Astrocyte of the spinal cord (primary cell): ENCODE measurements at places on chromosomes 6 and 20.

DNA sequence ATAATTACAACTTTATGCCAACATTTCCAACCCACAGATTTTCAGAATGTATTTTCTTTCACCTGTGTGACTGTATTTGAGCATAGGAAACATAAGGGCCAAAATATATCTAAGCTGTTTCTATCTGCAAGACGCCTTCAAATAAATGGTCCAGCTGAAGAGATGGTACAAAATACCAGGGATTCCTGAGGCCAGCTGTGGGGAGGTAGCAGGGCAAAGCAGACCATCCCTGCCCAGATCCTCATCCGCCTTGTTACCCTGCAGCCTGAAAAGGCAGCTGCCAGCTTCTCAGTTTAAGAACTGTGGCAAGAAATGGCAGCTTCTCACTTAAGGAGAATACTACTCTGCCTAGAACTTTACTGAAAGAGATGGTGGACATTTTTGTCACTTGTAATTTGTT, 143.3 kb downstream of the KHDC1L start:
- DNase-seq, result no peak

GRCh38 chr6:110589865-110590513, 113.6 kb upstream of the SLC22A16 start:
- no peak for DNase-seq

GRCh38 chr20:31522731-31523130, 8.5 kb downstream of the HM13 start:
- DNase-seq, result no peak

GRCh38 chr6:30725713-30726505, 5.8 kb downstream of the TUBB start:
- DNase-seq, result peak; percentile 55

GRCh38 chr6:50816115-50816675, 2.5 kb upstream of the TFAP2B start:
- DNase-seq, result peak; percentile 70

- DNase-seq, result peak; percentile 49
Measured at GRCh38 chr6:139881728-139882211, 507.3 kb upstream of the CITED2 start.

DNA sequence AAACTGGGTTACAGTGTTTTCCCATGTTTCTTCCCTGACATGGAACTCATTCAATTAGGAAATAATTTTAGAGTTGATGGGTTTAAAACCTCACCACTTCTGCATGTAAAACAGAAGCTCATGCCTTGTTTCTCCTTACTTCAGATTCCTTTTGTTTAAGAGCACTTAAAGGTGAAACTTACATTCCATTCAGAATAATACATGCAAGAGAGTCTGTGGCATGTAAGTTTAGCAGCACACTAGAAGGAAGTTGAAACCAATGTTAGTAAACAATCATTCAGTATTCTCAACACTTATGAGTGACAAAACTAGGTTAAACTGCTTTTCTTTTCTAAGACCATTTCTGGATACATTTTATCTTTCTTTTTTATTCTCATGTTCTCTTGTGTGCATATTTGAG, 495.6 kb upstream of the PTCHD4 start:
- no peak for DNase-seq

- DNase-seq, result no peak
Measured at GRCh38 chr20:13271098-13271497, 50.0 kb downstream of the ISM1 start.

DNA sequence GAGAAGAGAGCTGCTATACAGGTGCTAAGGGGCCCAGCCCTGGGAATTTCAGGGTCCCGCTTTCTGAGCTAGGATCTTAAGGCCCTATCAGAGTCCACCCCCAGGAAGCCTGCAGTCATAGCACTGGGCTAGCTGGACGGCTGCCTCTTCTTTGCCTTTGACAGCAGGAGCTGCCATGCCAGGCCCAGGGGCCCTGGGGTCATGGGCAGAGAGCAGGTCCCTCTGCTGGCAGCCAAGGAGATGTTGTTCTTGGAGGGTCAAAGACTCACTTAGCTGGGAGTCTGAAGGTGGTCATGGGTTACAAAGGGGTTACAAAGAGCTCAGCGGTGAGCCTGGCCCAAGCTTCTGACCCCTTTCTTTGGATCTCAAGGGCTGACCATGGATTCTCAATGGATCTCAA, 52.7 kb downstream of the RPP21 start:
- no peak for DNase-seq

GRCh38 chr6:20876036-20876435, 341.8 kb downstream of the CDKAL1 start:
- DNase-seq, result peak; percentile 89

GRCh38 chr6:155883741-155884140, 428.1 kb upstream of the NOX3 start:
- peak; percentile 64 for DNase-seq

DNA sequence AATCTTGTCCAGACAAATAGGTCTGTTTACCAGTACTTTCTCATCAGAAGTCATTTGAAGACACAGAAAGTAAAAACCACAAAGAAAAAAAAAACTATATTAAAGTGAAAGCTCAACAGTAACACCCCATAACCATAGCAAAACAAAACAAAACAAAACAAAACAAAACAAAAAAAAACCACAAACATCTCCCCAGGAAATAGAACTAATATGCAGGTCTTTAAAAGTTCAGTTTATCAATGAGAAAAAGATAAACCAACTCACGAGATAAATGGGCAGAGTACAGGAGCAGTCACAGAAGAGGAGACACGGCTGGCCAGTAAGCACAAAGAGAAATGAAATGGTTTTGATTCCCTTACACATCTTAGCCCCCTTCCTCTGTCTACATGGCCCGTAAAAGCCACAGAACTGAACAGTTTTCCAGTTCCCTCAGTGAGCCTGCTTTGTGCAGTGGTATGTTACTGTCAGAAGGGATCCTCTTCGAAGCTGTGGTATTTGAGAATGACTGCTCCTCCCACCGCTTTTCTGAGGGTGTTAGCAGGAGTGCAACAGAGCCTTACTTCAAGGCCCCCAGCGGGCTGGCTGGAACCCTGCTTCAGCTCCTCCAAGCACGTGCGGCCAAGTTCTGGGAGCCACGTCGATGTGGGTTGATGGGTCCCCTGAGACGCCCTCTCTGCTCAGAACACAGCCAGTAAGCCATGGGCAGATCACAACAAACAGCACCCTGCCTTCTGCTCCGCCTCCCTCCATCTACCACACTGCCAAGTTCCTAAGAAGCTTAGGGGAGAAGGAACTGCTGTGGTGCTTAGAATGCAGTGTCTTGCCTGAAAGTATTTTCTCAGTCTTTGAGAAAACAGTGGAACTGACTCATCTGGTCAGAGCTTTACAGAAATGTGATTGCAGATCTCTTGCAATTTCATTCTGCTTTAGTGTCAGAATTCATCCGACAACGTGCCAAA, 14.0 kb downstream of the UST start:
- peak; percentile 94 for DNase-seq

DNA sequence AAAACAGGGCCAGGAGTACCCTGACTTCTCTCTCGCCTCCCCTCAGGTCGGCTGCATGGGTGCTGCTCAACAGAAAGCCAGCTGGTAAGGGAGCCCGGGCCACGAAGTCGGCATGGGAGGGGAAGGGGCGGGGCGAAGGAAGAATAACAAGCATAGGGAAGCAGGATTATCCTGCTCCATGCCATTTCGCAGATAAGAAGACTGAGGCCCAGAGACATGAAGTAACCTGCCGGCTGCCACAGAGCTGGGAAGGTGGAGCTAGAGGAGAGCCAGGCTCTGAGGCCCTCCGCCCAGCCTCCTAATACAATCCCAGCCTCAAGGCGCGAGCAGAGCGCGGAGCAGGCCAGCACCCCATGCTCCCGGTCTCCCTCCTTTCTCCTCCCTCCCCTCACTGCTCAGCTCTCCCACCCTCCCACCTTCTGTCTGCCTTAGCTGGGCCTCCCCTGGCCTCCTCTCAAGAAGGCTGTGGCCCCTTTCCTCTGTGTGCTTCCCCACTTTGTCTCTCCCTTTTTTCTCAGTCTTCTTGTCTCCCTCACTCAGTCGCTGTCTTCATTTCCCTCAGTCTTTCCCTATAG, 13.2 kb upstream of the HMGA1 start:
- DNase-seq, result no peak

- DNase-seq, result no peak
Measured at GRCh38 chr6:119334535-119335264, 14.9 kb downstream of the MAN1A1 start.

- no peak for DNase-seq
Measured at GRCh38 chr6:38845931-38846330, 130.8 kb downstream of the DNAH8 start.

DNA sequence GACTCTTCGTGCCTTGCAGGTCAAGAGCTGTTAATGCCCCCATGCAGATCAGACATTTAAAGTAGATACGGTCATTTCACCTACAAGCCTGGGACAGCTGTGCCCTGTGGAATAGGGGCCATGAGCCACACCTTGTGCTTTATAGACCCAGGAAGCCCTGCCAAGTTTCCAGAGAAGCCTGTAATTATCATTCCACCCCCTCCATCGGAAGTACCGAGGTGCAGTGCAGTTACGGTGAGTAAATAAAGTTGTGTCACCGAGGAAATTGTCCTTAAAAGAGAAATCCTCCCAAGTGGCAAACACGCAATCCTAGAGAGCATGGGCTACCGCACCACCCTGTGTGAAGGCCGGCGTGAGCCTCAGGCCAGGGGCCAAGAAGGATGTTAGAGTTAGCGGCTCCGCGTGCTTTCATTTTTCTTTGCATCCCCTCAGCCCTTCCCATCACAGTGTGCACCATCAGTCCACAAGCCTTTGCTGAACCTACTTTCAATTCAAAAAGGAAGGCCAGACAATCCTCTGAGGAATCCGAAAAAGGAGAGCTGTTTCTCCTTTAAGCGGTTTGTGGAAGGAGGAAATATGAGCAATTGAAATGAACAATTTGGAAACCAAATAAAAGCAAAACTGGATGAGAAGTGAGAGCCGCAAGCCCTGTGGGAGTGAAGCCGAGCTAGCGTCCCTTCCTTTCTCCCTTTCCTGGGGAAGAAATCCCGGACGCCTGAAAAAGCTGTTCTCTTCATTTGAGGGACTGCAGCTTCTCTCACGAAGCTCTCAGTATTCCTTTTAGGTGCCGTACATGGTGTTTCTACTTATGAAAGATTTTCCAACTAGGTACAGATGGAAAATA, 183.3 kb upstream of the PDE10A start:
- no peak for DNase-seq

DNA sequence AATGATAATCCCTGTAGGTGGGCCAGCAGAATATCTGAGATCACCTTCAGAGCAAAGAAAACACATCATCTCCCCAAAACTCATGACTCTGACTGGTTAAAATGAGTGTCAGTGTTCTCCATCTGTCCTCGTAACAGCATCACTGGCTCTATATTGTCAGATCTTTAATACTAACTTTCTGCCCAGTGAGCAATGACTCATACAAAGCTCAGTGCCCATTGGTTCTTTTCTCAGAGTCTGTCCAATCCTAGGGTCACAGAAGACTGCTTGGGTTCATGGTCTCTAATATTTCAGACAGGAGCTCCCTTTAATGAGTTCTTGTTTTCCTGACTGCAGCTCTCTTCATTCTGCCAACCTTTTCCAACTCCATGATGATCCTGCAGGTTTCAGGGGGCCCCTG, 36.4 kb downstream of the HLA-DPB1 start:
- peak; percentile 49 for DNase-seq

DNA sequence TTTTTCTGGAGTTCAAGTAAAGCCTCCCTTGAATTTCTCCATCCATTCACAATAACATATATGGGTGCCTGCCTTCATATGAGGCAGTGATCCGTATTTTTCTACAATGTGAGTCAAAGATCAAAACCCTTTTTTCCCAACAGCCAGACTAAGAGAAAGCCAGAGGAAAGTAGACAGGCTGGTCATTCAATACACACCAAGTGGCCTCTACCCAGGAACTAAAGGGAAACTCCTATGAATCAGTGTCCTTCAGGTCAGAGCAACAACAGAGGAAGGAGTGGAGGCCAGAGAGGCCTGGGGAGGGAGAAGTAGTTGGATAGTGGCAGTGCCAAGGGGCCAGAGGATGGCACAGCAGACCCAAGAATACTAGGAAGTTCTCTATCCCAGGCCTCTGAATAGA, 23.8 kb downstream of the SIM1 start:
- no peak for DNase-seq

DNA sequence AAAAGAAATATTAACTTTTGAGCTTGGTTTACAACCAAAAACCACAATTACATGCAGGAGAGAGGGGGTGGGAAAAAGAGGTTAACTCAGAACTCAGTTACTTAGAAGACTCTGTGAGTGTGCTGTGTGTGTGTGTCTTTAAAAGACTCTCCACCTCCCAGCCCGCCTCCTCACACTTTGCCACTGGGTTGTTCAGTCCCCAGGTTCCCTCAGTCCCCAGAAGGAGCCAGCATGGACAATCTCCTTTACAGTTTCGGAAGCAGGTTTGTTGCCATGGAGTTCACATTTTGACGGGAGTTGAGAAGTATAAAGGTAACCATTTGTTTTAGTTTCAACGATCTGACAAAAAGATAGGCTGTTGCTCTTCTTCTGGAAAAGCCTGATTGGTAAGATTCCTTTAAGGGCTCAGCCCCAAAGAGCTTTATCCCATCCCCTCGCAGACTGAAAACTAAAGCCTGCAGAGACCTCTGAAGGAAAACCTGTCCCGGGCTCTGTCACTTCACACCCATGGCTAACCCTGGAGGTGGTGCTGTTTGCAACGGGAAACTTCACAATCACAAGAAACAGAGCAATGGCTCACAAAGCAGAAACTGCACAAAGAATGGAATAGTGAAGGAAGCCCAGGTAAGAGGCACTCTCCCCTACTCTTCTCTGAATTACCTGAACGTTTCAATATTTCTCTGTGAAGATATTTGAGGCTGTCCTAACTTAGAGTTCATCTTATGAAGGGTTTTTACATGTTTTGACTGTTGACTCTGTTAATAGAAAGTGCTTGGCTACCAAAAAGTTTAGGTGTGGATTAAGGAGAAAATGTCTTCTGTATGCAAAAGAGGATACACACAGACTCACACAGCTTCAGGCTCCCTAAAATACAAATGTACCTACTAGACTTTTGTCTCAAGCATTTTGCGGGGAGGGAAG, at the start of gene SPTLC3:
TSS of gene SPTLC3 (plus strand) at position 212 of the 921 bp plus-strand sequence. CDS start at position 508, 296 bp downstream.
- peak; percentile 66 for DNase-seq

- no peak for DNase-seq
Measured at GRCh38 chr20:62331347-62331746, 28.6 kb downstream of the ADRM1 start.

- no peak for DNase-seq
Measured at GRCh38 chr20:36726168-36726567, 19.7 kb downstream of the NDRG3 start.

DNA sequence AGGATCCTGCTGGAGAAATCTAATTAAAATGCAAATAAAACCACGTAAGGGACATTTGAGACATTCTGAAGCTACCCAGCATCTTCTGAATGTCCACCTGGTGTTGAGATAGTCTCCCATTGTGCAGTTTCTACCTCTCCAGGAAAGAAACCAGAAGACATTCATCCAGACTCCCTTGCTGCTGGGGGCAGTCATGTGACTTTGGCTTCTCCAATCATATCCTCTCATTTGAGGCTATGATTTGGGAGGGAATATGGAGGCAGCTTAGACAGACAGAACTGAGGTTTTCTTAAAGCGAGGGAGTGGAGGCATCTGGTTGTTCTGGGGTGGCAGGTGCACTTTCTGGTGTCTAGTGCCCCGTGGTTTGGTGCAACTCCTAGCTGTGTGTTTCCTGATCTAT, 315.2 kb upstream of the SULF2 start:
- DNase-seq, result no peak

DNA sequence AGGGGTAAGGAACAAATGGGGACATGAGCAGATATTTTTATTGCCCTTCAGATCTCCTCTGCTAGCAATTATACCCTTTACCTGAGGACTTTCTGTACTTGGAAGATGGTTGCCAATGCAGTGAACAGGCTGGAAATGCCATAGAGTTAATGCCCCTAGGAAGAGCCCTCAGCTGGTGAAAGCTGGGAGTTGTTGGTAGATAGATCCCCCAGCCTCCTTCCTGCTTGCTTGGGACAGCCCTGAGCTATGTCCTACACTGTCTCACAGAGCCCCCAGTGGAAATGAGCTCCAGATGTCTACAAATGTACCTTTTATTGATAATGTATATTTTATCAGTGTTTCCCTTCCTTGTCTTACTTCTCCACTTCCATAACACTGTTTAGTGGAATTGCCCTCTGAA, 87.6 kb upstream of the PAK5 start:
- DNase-seq, result no peak
